ENCODE measurements at places on chromosomes 16 and 17. TPM values are rescaled to one million over a fixed set of nuclear protein-coding genes. Genes with fewer than 3 reads are reported as not detected.
A peak's percentile ranks its signal among the peaks of the same experiment; 100 is the strongest.

GRCh38 chr16:4910828-4911227 is 26.1 kb downstream of the PPL start:
- no peak for DNase-seq

GRCh38 chr17:68624381-68624780 is 23.2 kb upstream of the FAM20A start:
- DNase-seq: no peak

- peak; percentile 38 for DNase-seq
Measured at GRCh38 chr17:68600067-68600930, 868 bp downstream of the FAM20A start.

DNA sequence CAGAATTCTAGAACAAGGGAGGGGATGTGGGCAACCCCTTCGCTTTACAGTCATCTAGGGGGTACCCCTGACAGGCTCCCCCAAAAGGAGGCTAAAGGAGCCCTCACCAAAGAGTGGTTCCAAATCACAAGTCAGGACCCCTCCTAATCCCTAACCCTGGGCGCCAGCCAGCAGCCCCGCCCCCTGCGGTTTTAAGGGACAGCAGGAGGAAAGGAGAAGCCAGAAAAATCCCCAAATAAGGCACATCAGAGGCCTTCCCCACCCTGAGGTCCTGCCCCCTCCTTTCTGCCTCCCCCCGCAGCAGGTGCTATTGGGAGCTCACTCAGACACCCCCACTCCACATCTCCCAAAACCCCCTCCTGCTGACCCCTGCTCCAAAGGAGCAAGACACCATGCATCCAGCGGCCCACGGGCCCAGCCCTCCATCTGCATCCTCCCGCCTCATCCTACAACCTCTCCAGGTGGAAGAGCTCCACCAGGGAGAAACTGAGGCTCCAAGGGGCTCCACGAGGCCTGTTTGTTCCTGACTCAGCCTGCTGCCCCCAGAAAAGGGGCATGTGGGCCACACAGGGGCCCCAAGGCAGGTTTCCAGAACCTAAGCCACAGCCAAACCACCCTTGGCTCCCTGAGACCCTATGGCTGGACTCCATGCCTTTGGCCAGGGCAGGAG is 93.5 kb downstream of the GOSR1 start:
- no peak for DNase-seq

The MYH1 gene
- total RNA-seq: not detected

DNA sequence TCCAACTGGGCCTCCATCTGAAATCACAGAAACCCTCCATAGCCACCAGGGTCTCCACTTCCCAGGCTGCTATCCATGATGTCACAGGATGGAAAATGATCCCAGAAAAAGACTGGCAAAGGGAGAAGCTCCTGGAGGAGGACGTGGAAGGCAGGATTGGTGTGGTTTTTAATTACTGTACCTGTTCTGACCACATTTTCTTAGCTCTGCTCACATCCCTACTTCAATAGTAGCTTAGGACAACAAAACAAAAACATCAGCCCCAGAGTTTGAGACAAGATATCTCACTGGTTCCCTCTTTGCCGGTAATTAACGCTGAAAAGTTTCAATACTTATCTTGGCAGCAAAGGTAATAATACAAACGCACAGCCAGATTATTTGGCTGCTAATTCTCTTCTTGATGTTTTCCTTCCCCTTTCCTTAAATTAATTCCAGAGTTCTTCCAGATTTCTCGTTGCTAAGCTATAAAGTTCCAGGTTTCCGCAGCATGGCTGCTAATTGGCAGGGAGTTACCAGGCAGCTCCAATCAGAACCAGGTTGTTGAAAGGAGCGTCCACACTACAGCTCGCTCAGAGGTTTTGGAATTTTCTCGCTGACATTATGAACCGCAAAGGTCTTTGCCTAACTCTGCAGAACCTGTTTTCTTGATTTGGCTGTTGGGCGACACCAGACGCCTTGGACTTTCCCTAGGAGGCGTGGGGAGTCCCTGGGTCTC is 263.4 kb downstream of the MRTFB start:
- no peak for DNase-seq

The IL21R gene
- 0.54 TPM for total RNA-seq

- DNase-seq: no peak
Measured at GRCh38 chr17:38569701-38570512, 35.8 kb downstream of the SRCIN1 start.

DNA sequence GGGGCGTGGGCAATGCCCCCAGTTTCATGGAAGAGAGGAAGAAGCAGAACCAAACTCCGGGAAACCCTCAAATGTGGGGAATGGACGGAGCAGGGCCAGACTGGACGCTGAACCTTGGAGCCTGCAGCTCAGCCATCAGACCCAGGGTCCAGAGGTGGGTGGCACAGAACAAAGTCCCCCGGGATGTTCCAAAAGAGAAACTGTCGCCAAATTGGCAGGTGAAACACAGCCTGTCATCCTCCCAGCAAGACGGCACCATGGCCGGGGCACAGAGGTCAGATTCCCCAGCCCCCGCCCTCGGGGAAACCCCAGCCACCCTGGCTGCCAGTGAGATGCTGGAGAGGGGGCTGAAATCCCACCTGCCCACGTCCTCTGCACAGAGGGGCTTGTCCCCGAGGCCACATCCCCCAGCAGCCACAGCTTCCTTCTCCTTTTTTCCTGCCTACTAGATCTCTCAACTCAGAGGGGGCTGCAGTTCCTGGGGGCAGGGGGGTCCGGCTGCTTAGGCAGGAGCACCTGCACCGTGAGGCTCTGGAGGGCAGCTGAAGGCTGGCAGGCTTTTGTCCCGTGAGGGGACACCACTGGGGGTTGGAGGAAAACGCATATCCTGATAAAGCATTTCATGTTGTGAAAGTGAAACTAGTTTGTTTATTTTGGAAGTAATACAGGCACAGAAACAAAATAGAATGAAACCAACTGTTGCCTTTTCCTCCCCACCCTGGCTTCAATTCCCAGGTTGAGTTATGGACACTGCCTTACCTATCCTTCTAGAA is 1.2 kb upstream of the SECTM1 start:
- DNase-seq: peak; percentile 70

The ZNF205 gene
- total RNA-seq: 4.8 TPM

The ADGRG3 gene
- 2.7 TPM for total RNA-seq

- DNase-seq: no peak
Measured at GRCh38 chr16:83513008-83513755, 294.6 kb upstream of the HSBP1 start.

DNA sequence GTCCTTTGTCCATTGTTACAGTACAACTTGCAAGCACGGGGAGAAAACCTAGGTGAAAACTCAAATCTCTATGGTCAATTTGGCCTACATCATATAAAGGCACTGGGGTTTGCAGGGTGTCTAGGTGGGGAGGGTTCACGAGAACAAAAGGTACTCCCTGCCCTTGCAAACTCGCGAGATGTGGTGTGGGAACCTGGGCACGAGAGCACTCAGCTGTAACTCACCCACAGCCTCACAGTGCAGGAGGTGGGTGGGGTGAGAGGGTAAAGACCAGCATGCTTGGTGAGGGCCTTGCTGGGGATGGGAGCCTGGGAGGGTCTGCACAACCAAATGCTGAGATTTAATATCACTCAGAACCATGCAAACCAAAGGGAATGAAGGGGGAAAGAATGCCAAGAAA is 18.4 kb upstream of the ZNF594 start:
- no peak for DNase-seq

- DNase-seq: no peak
Measured at GRCh38 chr16:8808613-8809353, 11.1 kb downstream of the PMM2 start.

The SERPINF2 gene
- total RNA-seq: 4.6 TPM

The TPSD1 gene
- 0.54 TPM for total RNA-seq

DNA sequence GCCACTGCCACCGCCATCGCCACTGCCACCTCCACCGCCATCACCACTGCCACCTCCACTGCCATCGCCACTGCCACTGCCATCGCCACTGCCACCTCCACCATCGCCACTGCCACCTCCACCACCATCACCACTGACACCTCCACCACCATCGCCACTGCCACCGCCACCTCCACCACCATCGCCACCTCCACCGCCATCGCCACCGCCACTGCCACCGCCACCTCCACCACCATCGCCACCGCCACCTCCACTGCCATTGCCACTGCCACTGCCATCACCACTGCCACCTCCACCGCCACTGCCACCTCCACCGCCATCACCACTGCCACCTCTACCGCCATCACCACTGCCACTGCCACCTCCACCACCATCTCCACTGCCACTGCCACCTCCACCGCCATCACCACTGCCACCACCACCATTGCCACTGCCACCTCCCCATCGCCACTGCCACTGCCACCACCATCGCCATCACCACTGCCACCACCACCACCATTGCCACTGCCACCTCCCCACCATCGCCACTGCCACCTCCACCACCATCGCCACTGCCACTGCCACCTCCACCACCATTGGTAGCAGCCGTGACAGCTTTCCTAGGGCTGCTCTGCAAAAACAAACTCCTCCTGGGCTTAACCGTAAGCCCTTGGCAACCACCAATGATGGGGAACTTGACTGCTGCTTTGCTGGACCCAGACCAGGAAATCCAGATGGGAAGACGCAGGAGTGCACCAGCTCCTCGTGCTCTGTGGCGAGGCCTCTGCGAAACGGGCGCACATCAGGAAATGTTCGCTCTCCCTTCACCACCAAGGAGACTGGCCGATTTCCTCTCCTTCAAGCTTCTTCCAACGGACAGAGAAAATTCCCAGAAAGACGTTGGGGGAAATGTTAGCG is 147.2 kb downstream of the RBFOX3 start:
- DNase-seq: no peak

The GDPD3 gene
- 1.1 TPM for total RNA-seq

The PRSS21 gene
- 27.2 TPM for total RNA-seq

The MPDU1 gene
- 118 TPM for total RNA-seq

DNA sequence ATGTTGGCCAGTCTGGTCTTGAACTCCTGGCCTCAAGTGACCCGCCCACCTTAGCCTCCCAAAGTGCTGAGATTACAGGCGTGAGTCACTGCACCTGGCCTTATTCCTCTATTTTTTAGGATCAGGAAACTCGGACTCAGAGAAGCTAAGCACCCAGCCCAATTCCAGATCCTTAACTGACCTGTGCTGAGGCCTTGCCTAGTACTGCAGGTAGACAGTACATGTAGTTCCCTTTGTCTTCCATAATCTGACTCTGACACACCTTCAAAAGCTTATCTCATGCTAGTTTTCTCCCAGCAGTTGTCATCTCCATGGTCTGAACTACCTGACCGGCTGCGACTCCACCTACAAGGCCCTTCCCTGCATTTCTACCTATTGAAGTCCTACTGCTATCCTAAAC is 65.7 kb upstream of the AXIN2 start:
- no peak for DNase-seq

The TMEM100 gene
- not detected for total RNA-seq

- DNase-seq: no peak
Measured at GRCh38 chr17:46108550-46109110, 84.6 kb downstream of the KANSL1 start.

The SMIM36 gene
- under 0.01 TPM for total RNA-seq

The CBX2 gene
- total RNA-seq: 44.2 TPM

DNA sequence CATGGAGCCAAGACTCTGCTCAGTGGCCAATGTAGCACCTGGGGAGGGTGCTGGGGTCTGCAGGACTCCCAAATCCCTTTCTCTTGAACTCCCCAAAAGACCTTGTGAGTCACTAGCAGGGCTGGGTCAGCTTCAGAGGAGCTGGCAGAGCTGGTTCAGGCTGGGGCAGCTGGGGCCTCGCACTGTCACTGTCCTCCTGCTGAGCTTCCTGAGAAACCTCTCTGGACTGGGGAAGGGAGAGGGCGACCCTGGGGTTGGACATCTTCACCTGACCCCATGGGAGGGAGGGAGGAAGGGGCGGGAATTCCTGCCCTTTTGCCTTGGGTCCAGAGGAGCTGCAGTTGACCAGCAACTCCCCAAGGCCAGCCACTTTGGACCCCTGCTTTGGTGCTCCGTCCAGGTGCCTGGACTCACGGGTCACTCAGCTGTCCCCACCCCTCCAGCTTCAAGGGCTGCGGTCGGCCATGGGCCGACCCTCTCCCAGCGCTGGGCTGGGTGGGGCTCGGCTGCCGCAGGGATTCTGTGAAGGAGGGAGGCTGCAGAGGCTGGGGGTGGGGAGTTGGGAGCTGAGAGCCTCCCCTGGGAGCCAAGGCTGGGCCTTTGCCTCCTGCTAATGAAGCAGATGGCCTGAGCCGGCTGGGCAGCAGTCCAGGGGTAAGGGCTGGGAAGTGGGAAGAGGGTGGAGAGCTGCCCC is 9.2 kb downstream of the FMNL1 start:
- DNase-seq: no peak

- DNase-seq: peak; percentile 35
Measured at GRCh38 chr17:37527249-37527851, 37.7 kb downstream of the DUSP14 start.

The PPY gene
- total RNA-seq: 0.27 TPM

DNA sequence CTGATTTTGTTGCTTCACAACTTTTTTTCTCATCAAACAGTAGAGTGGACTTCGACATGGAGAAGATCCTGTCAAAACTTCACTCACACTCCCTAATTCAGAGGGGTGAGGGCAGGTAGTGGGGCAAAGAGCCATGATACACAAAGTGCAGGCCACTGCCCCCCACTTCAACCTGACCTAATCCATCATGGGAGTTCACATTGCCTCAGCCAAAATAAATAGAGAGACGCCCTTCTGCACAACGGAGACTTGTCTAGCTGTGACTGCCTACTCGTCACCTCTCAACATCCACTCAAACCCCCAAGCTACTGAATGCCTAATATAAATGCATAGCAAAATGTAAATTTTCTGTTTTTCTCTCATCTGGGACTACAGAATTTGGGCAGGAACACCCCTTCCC is 213.2 kb downstream of the PMP22 start:
- no peak for DNase-seq

DNA sequence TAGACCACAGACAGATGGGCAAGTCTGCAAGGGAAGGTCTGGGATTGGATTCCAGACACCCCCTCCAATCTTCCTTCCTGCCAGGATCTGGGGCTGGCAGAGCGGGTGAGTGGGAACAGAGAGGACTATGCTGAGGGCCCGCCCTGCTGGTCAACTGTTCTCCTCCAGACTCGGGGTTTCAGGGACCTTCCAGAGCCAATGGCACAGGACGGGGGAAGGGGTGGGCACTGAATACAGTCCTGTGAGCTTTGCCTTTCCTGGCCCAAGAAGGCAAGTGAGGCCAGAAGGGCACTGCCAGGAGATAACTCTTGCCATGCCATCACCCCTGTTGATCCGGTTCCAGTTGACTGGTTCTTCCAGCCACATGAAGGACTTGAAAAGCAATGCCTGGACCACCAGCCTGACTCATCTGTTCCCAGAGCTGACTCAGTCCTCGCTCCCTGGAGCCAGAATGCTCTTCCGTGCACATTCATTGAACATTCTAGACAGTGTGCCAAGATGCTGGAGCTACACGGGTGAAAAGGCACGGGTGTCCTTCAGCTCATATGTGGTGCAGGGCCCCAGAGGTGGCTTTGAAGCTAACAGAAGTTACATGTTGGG is 533 bp upstream of the MEFV start:
- no peak for DNase-seq

- no peak for DNase-seq
Measured at GRCh38 chr17:55282379-55282702, 17.6 kb downstream of the HLF start.

- no peak for DNase-seq
Measured at GRCh38 chr17:17414341-17414805, 62.4 kb upstream of the MED9 start.

The SOX9 gene
- not detected for total RNA-seq

Measured in hematopoietic multipotent progenitor cell (in vitro differentiated cells).